ENCODE measurements at places on chromosomes 4 and X.
A peak's percentile ranks its signal among the peaks of the same experiment; 100 is the strongest.

DNA sequence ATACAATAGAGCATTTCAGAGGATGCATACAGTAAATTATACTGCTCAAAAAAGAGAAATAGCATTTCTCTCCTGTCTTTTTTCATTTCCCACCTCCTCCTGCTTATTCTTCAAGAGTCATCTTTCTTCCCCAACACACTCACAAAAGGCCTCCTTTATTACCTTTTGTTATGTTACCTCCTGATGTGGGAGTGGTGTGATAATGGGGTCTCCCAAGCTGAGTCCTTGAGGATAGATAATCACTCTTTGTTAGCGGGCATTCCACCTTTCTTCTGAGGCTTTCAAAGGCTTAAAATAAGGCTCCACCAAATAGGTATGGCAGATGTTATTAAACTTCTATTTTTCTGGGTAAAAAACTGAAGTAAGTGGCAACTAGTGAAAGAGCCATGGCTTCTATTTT is 159.8 kb downstream of the CPEB2 start:
- DNase-seq = no peak

DNA sequence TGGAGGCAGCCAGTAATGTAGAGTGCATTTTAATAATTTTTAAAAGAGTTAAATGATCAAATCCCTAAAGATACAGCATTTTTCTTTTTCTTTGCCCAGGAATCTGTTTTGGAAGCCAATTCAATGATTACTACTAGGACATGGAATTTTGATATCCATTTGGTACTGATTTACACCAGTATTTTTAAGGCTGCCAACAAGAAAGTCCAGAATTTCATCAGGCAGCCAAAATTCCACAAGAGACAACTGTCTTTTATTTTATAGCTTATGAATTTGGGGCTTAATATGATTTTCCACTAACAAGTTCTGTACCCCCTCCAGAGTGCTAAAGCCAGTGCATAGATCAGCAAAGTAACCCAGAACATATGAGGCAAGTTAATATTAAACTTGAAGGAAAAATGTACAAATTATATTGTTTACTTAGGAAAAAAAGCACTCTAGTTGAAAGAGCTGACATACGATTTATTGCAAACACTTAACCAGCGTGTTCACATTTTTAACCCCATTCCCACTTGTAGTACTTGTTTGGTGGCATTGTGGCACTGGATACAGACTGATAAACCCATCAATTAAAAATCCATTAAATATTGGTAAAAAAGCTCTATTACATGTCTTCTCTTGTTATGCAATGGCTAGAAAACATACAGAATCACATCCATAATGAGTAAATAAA is 259.7 kb downstream of the DCHS2 start:
- no peak for DNase-seq

DNA sequence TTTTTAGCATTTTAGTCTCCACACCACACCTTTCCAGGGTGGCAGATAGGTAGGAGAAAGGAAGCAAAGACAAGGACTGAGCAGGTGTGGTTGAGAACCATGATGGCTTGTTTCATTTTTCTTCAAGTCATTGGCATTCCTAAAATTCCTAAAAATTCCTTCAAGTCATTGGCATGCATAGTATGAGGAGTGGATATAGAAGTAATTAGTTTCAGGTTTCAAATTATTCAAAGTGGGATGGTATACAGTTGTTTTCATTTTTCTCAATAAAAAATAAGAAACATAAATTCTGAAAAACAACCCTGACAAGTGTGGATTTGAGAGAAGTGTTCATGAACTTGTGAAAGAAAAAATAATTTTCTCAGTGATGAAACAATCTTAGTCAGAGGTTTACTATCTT is 22.3 kb upstream of the HERC3 start:
- DNase-seq = no peak

- no peak for DNase-seq
Observed at GRCh38 chr4:90883519-90883918, 756.3 kb downstream of the CCSER1 start.

DNA sequence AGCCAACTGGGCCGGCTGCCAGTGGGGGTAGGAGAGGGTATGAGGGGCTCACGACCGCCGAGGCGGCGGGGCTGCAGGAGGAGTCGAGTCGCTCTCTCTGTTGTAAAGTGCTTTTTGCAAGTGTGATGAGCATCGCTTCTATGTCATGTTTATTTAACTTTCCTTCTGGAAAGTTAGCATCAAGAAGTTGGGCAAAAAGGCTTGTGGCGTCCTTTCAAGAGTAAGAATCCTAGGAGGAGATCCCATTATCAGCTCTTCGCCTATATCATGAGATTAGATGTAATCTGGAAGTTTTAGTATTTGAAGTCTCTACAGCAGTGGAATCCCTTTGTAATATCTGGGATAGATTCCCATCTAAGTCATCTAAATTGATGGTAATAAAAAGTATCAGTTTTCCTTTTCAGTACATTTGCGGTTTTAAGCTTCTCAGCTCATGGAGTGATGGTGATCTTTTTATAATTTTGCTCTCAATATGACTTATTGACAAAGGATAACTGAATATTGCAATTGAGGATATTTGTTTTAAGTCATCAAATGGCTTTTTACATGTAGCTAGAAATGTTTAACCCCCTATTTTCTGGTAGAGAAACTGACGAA is 1.7 kb downstream of the GALNT7 start:
- DNase-seq = no peak

GRCh38 chr4:27881705-27882104 is 1021.1 kb downstream of the STIM2 start:
- DNase-seq = no peak

GRCh38 chr4:127967141-127967775 is 2.1 kb downstream of the ABHD18 start:
- no peak for DNase-seq

- DNase-seq = peak; percentile 84
Observed at GRCh38 chr4:2800691-2801596, 8.1 kb downstream of the SH3BP2 start.

- DNase-seq = no peak
Observed at GRCh38 chr4:79763486-79764075, 309.4 kb downstream of the ANTXR2 start.

- no peak for DNase-seq
Observed at GRCh38 chr4:81460191-81460701, 11.5 kb downstream of the RASGEF1B start.

DNA sequence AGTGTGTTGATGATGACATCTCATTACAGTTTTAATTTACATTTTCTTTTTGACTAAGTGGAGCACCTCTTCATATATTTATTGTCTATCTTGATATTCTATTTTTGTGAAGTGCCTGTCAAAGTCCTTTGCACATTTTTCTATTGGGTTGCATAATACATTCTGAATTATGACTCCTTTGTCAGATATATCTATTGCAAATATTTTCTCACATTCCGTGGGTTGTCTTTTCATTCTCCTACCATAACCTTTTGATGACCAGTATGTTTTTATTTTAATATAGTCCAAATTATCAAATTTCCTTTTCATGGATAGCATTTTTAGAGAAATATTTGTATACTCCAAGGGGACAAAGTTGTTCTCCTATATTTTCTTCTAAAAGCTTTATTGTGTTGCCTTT is 126.4 kb downstream of the PJA1 start:
- no peak for DNase-seq

DNA sequence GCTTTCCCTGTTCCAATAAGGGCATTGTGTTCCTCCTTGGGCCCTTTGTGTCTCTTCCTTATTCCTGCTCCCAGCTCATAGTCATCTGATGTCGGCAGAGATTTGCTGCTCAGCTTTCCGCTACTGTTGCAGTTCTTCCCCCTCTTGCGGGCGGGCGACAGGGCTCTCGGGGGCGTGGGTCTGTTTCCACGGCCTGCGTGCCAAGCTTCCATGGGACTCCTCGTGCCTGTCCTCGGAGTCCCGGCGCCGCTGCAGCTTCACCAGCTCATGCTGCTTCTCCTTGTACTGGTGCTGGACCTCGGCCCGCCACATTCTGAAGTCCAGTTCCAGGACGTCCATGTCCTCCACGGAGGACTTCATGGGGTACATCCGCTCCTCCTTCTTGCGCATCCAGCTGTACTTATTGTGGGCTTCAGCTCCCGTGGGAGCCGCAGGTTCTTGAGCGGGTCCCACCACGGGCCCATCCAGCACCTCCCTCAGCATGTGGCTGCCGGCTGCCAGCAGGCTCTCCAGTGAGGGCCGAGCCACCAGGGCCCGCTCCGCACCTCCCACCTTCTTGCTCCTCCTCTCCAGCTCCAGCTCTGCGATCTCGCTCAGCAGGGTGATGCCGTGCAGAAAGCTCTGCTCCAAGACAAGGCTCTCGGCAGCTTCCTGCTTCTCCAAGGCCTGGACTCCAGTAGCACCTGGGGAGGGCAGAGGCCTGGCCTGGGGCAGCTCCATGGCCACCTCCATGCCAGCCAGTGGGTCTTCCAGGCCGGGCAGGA is 74.1 kb upstream of the UCP1 start:
- no peak for DNase-seq

GRCh38 chr4:123096038-123096437 is 173.6 kb upstream of the NUDT6 start:
- DNase-seq = no peak

DNA sequence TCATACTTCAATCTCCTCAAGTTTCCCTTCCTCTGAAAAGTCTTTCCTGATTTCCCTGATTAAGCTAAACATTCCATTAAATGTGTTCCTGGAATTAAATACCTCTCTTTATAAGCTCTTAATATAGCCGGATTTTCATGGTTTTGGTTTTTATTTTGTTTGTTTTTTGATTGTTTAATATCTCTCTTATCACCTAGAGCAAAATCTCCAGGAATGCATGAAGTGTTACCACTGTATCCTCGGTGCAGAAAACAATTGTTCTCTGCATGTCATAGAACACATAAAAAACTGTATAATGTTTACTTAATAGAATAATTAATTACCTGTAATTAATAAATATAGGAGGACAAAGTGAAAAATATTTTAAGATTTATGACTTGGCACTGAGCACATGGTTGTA is 86.2 kb downstream of the PCDH18 start:
- no peak for DNase-seq

GRCh38 chr4:144336633-144337032 is 196.1 kb upstream of the GYPA start:
- no peak for DNase-seq

GRCh38 chrX:43002526-43003203 is 224.7 kb upstream of the PPP1R2C start:
- peak; percentile 0 for DNase-seq

DNA sequence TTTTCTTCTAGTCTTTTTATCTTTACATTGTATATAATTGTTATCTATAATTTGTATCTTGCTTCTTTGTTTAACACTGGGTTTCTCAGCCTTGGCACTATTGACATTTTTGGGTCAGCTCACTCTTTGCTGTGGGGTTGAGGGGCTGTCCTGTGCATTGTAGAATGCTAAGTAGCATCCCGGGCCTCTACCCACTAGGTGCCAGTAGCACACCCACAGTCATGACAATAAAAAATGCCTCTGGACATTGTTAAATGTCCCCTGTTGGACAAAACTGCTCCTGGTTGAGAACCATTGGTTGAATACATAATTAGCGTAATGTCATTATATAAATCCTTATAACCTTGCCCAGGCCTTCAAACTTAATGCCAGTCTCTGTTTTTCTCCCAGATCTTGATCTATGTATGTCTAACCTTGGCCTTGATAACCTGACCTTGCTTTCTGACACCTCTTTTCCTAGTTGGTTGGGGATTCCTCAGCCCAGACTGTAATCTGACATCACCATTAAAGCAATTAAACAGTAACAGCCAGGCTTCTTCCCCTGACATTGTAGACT is 46.1 kb downstream of the DCX start:
- DNase-seq = no peak

- no peak for DNase-seq
Observed at GRCh38 chr4:132085105-132085504, 1064.0 kb upstream of the PCDH10 start.

DNA sequence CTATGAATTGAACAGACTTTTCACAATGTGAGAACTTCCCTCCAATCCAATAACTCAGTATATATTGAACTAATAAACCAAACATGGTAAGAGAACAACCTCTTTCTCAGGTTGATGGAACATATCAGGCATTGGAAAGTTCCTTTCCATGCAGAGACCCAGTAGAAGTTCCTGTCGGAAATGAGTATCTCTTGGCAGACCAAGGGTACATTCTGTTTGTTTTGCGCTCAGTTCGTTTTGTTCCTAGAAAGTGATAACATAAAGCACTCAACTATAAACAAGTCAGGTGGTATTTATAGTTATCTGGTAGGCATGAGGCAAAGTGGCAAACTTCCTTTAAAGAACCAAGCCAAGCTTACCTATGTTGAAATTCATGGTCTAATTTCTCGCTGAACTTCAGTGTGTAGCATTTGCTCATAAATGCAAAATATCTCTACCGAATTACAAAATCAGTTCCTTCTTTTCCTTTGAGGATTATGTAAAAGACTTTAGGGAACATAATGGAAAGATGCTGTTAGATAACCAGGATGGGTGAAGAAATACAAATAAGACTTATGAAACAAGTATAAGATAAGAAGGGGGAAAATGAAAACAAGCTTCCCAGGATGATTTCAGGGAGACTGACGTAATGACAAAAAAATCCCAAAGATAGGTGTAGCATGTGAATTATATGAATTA is 120.3 kb downstream of the ARHGAP24 start:
- DNase-seq = no peak

GRCh38 chr4:169342906-169343564 is 72.3 kb upstream of the SH3RF1 start:
- no peak for DNase-seq

DNA sequence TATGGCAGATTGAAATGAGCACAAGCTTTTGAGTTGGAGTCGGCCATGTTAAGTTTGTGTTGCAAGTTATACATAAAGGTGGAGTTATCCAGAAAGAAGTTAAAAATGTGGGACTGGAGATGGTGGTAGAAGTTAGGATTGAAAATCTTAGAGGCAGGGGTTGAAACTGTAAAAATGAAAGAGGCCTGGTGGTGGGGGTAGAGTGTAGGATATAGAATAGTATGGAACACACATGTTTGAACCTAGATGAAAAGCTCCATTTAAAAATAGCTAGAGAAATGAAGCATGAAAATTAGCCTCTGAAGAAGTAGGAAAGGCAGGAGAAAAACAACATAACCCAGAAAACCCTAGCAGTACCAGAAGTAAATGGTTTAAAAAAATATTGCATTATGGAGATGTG is 131.8 kb upstream of the ENPEP start:
- DNase-seq = no peak

DNA sequence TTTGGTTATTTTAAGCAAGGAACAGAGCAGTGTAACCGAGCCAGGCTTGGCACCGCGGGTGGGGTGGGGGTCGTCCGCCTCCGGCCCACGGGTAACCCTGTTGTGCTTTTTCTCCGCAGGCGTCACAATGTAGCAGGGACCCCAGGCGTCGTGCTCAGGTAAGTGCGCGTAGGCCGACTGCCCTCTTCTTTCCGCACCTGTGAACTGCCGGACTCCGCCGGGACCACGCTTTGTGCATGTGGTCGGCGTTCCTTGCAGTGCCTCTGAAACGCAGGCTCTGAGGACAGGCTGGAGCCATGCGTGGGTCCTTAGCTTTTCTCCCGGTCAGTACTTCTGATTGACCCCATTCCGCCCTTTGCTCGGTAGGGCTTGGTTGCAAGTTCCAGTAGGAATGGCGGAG is 24.9 kb downstream of the PCGF3 start:
- no peak for DNase-seq

Data from midbrain (tissue), 1 donor.